Astrocyte of the spinal cord (primary cell): ENCODE measurements at places on chromosomes 2 and 18.

GRCh38 chr2:133477616-133477990 lies 90.7 kb downstream of the NCKAP5 start:
- DNase-seq = no peak

DNA sequence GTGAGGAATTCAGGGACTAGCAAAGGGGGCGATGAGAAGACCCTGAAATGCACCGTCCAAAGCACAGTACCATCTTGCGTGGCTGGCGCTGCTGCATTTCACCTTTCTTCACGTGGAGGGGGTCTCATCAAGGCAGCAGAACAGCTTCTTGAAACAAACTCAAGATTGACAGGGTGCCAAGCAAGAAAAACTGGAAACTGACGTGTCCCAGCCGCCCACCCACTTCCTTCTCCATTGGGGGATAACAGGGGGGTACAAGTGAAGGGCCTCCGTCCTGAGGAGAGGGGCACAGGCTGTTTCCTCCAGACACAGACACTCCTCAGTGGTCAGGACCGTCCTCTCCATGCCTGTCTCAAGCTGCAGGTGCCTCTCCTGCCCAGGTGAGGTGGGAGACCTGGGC lies 32.5 kb downstream of the HDAC4 start:
- no peak for DNase-seq

GRCh38 chr2:39741871-39742270 lies 37.2 kb downstream of the THUMPD2 start:
- no peak for DNase-seq

- peak; percentile 28 for DNase-seq
These were observed 533.4 kb downstream of the ERBB4 start for GRCh38 chr2:212005085-212005671.

- no peak for DNase-seq
These were observed 670.4 kb downstream of the ADCYAP1 start for GRCh38 chr18:1575084-1575483.

DNA sequence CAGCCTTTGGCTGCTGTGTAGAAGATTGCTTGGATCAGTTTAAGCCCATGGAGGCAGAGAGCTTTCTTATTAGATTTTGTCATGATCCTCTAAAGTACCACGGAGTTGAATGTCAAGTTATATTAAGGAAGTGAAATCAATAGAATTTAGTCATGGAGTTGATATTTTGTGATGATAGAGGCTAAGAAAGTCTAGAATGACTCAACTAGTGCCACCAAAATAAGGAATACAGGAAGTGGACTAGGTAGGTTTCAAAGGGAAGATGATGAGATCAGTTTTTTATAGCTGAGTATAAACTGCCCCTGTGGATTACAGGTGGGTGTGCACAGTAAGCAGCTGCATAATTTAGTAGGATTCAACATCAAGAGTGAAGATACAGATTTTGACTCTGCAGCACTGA lies 25.2 kb downstream of the FBXO36 start:
- no peak for DNase-seq

- peak; percentile 64 for DNase-seq
These were observed at the start of gene DCTN1 for GRCh38 chr2:74379851-74380789. Gene DCTN1 (minus strand): TSS chr2:74380311. CDS start chr2:74380037, 274 bp downstream.

GRCh38 chr18:77002496-77002895 lies 130.1 kb downstream of the MBP start:
- DNase-seq = no peak

- no peak for DNase-seq
These were observed 16.5 kb downstream of the AGAP1 start for GRCh38 chr2:235510318-235510717.

- DNase-seq = peak; percentile 48
These were observed 59.1 kb downstream of the TNS1 start for GRCh38 chr2:217943446-217944321.

GRCh38 chr2:10982931-10983701 lies 71.4 kb downstream of the KCNF1 start:
- no peak for DNase-seq

GRCh38 chr2:59196491-59196890 lies 955.4 kb upstream of the FANCL start:
- peak; percentile 75 for DNase-seq

- no peak for DNase-seq
These were observed 11.9 kb upstream of the IGFBP2 start for GRCh38 chr2:216621292-216621691.

GRCh38 chr2:235597081-235597615 lies 103.3 kb downstream of the AGAP1 start:
- no peak for DNase-seq

- DNase-seq = no peak
These were observed 20.6 kb upstream of the WIPF1 start for GRCh38 chr2:174618179-174618578.

GRCh38 chr2:133568598-133568997 lies 335 bp upstream of the NCKAP5 start:
- no peak for DNase-seq

- DNase-seq = peak; percentile 80
These were observed 264.1 kb downstream of the EXOC6B start for GRCh38 chr2:72561621-72562318.

DNA sequence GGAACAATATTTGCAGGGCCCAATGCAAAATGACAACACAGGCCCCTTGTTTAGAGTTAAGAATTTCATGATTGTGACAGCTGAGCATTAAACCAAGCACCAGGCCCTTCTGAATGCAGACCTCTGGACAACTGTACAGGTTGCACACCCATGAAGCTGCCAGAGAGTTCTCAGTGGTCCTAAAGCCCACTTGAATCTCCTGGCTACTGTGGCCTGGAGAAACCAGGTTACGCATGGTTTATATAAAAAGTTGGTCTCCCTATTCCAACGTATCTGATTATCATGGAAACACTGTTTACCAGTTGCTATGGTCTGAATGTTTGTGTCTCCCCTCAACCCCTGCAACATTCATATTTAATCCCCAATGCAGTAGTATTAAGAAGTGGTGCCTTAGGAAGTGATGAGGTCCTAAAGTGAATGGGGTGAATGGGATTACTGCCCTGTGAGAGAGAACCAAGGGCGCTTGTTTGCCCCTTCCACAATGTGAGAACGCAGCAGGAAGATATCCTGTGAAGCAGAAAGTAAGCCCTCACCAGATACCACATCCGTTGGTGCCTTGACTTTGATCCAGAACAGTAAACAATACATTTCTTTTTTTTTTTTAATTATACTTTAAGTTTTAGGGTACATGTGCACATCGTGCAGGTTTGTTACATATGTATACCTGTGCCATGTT lies 48.0 kb upstream of the ANXA4 start:
- no peak for DNase-seq

GRCh38 chr2:216194013-216194412 lies 84.9 kb downstream of the XRCC5 start:
- DNase-seq = no peak

DNA sequence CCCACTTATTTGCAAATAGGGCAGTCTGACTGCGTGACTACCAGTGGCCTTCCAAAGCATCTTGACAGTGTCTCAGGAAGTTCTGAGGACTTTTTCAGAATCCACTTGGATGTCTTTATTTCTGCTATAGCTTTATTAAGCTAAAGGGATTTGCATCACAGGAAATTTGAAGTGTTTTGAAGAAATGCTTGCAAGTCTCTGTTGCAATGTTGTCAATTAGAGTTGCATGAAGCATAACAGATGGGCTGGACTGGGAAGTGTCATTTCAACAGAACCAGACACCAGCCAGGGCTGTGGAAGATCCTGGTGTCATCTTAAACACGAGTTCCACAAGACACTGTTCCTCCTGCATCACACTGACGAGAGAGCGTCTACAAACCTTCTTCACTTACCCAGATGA lies 224.5 kb downstream of the EN1 start:
- no peak for DNase-seq

- no peak for DNase-seq
These were observed 40.3 kb downstream of the IMPA2 start for GRCh38 chr18:12021596-12021995.

GRCh38 chr2:64213532-64214275 lies 69.5 kb upstream of the PELI1 start:
- DNase-seq = no peak

- DNase-seq = no peak
These were observed 73.3 kb downstream of the TXNL1 start for GRCh38 chr18:56565046-56565445.

GRCh38 chr2:20577495-20578235 lies 73.2 kb downstream of the HS1BP3 start:
- no peak for DNase-seq

DNA sequence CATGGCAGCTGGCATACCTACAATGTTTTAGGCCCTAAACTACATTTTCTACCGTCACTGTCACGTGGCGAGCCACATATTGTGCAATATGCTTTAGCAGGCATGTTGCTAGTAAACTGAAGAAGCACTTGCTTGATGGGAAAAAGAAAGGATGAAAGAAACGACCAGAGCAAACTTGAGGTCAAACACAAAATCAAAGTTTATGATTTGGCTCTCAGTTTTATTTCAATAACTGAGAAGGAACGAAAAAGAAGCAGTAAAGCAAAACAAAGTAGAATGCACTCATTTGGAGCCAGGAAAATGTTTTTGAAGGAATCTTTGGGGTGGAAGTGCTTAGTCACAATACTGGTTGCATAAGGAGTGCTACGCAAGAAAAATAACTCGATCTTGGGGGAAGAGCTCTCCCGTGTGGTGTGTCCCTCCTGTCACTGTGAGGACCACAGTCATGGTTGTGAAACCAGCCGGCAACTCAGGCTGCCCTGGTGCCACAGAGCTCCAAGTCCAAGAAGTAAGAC lies 349.8 kb downstream of the RBM43 start:
- DNase-seq = peak; percentile 74

DNA sequence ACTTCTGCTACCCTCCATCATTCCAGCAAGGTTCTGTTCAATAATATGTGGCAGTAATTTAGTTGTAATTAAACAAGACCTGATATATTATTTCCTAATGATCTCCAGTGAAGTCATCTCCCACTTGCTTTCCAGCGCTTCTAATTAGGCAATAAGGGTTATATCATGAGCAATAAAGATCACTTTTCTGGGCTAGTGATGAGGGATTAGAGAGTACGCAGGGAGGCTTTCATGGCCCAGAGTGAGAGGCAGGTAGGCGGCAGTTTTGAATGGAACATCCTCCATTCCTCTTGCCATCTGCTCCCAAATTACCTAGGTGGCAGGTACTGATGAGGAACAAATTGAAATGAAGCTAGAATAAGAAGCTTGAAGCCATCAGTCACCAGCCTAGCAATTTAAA lies 358.1 kb upstream of the SYT4 start:
- no peak for DNase-seq

DNA sequence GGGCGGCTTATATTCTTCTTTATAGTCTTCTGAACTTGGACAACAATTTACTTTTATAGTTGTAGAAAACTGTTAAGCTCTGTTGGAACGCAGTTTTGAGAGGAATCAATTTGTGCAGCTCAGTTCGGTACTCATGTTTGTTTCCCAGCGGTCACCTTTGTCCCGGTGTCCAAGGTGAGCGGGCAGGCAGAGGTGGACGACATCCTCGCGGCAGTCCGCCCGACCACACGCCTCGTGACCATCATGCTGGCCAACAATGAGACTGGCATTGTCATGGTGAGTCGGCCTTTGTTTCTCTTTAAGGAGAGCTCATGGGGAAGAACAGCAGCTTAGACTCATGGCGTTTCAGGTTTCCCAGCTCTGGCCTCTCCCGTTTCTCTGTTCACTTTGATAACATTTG lies 18.6 kb upstream of the ESPNL start:
- no peak for DNase-seq

- DNase-seq = no peak
These were observed 165.7 kb upstream of the RAB12 start for GRCh38 chr18:8443505-8443904.

GRCh38 chr2:23662466-23662865 lies 264.5 kb downstream of the ATAD2B start:
- no peak for DNase-seq

DNA sequence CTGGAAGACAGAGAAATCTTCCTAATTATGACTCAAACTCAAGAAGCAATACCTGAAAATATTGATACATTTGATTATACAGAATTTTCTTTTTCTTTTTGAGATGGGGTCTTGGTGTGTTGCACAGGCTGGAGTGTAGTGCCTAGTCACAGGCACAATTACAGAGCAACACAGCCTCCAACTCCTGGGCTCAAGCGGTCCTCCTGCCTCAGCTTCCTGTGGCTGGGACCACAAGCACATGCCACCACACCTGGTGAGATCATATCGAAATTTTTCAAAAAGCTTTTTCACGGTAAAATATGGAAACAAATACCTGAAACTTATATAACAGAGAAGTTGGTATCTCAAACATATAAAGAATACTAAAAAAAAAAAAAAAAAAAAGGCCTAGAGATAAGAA lies 27.9 kb downstream of the TGFBRAP1 start:
- DNase-seq = no peak

DNA sequence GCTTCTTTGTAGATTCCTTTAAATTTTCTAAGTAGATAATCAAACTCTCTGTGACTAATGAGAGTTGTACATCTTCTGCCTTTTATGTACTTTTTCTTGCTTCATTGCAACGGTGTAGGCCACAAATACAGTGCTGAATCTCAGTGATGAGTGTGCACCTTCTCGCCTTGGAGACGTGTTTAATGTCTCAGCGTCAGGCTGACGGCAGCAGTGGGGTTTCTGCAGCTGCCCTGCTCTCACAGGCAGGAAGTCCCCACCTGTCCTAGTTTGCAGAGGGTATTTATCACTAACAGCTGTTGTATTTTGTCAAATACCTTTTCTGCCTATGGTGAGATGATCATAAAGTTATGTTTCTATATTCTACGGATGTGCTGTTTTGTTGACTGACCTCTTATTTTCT lies 13.3 kb downstream of the AGXT start:
- DNase-seq = no peak
